ENCODE measurements at places on chromosomes 2 and 18. TPM values are rescaled to one million over a fixed set of nuclear protein-coding genes. Genes with fewer than 3 reads are reported as not detected.
A peak's percentile ranks its signal among the peaks of the same experiment; 100 is the strongest.

The TMEM178A gene
- polyA plus RNA-seq: 10.8 TPM

The SLC4A3 gene
- polyA plus RNA-seq: 8.8 TPM

DNA sequence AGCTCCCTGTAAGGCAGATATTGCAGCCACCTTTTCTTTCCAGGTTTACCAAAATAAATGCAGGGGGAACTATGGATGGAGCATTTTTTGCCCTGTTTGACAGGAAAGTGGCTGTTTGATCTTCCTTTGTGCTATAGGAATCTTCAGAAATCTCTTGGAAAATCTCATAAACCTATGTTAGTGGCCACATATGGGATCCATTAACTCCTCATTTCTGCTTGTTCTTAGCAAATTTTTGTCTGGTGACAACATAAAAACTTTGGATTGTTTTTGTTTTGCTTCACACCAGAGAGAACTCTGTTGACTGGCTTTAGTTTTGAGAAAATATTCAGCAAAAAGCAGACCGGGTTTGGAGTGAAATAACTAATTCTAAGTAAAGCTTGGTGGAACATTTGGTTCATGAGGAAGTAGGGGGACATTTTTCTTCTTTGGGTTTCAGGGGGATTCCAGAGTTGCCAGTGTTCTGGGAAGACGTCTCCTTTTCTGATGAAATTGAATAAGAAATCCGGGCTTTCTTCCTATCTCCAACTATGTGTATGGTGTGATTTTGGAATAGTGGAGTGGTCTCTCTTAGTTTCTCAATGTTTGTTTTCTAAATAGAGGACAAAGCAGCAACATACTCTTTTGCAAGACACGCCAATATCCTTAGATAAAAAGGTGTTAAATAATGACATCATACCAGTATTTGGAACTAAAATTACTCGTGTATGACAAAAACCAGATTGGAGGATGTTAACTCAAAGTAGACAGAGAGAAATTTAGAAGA, 174.4 kb downstream of the ICOS start:
- DNase-seq: peak; percentile 74

DNA sequence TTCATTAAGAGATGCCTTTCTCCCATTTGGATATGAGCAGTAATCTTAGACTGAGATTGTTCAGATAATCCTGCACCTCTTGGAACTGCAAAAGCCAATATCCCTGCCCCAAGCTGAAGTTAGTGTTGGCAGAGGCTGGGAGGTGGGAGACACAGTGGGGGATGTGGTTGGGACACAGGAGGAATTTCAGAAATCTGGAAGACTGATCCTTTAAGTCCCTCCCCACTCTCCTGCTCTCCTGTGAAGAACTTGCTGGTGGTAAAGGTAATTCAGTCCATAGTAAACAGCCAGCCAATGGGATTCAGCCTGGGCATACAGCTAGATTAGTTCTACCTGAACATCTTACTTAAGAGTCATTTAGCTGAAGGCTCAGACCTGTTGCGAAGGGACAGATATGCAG, 50.0 kb upstream of the TMEM178A start:
- no peak for DNase-seq

All from left lung (tissue), 14 donors.